ENCODE measurements at places on chromosomes 11 and 22.

- no peak for DNase-seq
Observed at GRCh38 chr22:37439347-37439746, 12.1 kb upstream of the ELFN2 start.

DNA sequence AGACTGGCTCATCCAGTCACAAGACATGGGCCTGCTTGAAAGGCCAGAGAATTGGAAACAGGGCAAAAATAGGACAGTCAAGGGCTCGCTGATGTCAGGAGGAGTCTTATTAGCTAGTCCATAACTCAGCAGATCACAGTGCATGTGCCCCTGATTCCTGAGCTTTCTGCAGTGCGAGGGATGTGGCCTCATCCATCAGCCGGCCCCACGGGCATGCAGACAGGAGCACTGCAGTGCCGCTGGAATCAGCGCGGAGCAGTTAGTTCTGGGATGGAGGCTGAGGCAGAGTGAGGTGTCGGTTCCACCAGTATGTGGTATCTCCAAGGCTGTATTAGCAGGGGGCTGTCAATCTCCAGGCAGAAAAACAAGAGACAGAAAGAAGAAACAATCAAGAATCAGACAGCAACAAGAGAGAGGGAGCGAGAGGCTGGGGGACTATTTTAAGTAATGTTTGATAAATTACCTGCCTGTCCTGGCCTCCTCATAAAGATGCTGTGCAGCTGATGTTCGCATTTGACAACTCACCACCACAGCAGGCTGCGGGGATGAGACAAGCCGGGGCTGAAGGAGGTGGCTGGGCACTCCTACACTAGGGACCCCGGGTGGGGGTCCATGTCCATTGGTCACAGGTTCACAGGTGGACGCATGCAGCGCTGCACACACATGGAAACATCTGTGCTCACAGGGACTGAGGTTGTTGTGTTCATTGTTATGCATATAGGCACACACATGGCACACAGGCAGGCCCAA lies 167.2 kb downstream of the TRIM29 start:
- no peak for DNase-seq

- DNase-seq = no peak
Observed at GRCh38 chr11:13016415-13016814, 7.3 kb downstream of the RASSF10 start.

DNA sequence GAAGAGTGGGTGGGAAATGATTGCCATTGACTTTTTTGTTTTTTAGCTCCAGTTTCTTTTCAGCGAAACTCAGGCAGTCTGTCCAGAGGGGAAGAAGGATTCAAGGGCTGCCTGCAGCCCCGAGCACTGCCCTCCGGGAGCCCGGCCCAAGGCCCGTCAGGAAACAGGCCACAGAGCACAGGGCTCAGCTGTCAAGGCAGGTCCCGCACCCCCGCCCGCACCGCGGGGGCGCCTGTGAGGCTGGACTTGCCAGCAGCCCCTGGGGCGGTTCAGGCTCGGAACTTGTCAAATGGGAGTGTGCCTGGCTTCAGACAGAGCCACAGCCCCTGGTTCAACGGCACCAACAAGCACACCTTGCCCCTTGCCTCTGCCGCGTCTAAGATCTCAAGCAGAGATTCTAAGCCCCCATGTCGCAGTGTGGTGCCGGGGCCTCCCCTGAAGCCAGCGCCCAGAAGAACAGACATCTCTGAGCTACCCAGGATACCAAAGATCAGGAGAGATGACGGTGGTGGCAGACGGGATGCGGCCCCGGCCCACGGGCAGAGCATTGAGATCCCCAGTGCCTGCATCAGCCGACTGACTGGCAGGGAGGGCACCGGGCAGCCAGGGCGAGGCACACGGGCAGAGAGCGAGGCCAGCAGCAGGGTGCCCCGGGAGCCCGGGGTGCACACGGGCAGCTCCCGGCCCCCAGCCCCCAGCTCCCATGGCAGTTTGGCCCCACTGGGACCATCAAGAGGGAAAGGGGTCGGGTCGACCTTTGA lies 8.6 kb downstream of the IRF7 start:
- no peak for DNase-seq

- no peak for DNase-seq
Observed at GRCh38 chr22:48342732-48343131, 1484.9 kb downstream of the BRD1 start.

- peak; percentile 74 for DNase-seq
Observed at GRCh38 chr22:38218661-38219622, 17.1 kb downstream of the MAFF start.

GRCh38 chr11:60905551-60906113 lies 753 bp downstream of the PRPF19 start:
- DNase-seq = no peak

- no peak for DNase-seq
Observed at GRCh38 chr11:91653079-91653754, 571.4 kb upstream of the FAT3 start.

- DNase-seq = peak; percentile 68
Observed at GRCh38 chr11:117072517-117073461, 25.4 kb downstream of the SIK3 start.

DNA sequence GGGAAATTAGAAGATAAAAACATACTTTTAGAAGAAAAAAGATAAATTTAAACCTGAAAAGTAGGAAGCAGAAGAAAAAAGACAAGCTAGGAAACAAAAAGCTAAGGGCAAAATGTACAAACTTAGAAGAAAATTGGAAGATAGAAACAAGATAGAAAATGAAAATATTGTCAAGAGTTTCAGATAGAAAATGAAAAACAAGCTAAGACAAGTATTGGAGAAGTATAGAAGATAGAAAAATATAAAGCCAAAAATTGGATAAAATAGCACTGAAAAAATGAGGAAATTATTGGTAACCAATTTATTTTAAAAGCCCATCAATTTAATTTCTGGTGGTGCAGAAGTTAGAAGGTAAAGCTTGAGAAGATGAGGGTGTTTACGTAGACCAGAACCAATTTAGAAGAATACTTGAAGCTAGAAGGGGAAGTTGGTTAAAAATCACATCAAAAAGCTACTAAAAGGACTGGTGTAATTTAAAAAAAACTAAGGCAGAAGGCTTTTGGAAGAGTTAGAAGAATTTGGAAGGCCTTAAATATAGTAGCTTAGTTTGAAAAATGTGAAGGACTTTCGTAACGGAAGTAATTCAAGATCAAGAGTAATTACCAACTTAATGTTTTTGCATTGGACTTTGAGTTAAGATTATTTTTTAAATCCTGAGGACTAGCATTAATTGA lies 1.0 kb downstream of the MALAT1 start:
- no peak for DNase-seq

DNA sequence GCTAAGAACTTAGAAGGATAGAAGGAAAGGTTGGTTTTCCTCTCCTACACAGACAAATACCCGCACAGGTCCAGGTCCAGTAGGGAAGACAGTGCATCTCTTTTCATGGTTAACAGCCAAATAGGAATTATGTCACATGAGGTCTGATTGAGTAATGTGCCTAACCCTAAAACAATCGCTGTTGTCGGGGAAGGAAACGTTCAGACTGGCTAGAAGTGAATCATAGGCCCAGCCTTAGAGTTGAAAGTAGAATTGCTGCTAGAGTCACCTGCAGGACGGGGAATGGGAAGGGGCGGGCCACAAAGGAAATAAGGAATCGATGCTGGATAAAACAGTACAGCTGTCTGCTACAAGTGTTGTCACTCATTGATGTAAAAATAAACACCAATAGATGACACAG lies 12.4 kb upstream of the HTATIP2 start:
- no peak for DNase-seq

DNA sequence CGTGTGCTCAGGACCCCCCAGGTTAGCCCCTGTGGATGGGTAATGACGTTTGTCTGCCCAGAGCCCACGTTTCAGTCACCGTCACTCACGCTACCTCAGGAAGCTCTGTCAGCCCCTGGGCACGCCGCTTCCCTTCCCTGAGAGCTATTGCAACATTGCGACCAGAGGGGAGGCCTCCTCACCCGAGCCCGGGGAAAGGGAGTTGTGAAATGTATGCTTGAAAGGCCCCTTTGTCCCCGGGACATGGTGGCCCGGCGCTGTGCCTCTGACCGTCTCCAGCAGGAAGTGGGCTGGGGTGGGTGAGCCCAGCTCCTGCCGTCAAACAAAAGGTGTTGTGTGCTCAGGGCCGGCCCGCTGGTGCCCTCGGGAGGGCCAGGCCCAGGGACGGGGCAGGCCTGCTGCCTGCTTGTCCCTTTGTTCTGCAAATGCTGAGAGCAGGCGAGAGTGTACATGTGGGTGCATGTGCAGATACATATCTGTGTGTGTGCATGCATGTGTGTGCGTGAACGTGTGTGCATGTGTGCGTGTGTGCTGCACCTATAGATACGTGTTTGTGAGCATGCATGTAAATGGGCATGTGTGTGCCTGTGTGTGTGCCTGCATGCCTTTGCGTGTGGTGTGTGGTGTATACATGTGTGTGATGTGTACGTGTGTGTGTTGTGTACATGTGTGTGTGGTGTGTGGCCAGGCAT lies 1125.0 kb downstream of the BRD1 start:
- no peak for DNase-seq

GRCh38 chr11:33296695-33297094 lies 39.5 kb downstream of the HIPK3 start:
- DNase-seq = no peak

DNA sequence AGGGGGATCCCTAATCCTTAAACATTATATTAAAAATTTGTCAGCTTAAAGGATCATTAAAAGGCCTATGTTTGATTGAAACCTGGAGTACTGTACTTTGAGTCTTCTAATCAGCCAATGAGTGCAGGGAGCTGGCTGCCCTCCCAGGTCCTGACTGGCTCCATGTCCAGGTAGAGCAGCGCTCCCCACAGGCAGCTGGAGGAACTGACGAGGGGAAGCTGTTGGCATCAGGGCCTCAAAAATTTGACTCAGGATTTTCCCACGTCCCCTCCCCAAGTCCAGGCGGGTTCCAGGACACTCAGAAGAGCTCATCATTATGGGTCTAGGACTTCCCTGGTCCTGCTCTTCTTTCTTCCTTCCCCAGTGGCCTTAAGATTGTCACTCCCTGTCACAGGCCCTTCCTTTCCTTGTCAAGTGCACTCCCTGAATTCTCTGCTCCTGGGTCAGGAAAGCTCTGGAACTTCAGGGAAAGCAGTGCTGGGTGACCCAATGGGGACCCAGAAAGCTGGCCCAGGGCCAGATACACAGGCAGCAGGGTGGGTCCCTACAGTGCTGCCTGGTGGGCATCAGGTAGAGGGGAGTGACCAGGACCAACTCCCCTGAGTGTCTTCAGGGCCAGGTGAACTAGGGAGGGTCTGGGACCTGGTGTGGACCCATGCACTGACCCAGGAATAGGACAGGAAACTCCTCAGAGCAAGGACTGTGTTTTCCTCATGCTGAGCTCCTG lies 65.5 kb downstream of the GGTLC2 start:
- no peak for DNase-seq

DNA sequence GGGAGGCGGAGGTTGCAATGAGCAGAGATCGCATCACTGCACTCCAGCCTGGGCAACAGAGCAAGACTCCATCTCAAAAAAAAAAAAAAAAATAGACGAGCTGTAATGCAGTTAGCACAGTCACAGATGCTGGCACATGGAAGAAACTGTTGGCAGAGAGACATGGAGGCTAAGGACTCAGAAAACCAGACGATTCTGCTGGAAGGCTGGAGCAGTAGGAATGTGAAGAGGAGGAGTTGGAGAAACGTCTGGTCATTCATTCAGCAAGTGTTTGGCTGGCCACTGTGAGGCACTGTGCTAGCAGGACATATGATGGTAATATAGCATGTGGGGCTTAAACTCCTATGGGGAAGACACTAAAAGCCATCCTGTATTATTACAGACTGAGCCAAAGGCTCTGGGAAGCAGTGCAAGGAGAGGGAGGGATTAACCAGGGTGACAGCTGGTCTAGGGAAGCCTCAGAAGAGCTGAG lies 5.0 kb downstream of the UQCR10 start:
- peak; percentile 63 for DNase-seq

GRCh38 chr11:14029440-14029839 lies 66.9 kb downstream of the SPON1 start:
- no peak for DNase-seq

- DNase-seq = no peak
Observed at GRCh38 chr11:19558189-19558986, 154.2 kb upstream of the NAV2 start.

- DNase-seq = peak; percentile 2
Observed at GRCh38 chr11:129312730-129313503, 62.7 kb upstream of the BARX2 start.

DNA sequence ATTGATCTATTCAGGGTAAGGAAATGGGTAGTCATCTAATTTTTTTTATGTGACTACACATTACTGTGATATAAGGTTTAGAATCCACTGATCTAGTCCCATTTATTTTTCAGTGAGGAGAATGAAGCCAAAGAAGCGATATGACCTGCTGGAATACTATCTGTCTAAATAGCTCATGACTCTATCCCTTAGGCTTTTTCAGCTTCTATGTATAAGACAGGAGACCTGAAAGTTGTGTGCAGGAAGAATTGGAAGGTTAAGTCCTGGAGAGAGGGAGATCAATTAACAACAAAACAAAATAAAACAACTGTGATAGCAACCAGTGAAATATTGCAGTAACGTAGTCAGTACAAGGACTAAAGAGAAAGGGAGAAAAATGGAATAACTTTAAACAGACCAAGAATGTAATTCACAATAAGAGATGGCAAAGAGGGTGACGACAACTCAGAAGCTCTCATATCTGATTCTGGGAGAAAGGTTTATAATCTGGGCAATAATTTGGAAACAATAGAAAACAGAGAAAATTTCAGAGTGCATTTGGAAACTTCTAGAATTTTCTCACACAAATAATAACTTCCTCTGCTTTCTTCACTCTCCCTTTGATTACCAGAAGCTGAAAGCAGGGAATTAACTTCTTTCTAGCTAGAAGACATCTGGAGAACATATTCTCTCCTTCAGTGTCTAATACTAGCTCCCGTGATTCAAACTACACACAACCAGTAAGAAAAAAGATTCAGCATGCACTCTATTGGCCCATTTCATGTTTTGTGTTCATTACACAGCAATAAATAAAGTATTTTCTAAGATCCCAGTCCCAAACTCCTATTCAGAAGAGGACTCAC lies 19.2 kb upstream of the CASP12 start:
- DNase-seq = no peak

GRCh38 chr11:45646275-45646927 lies 19.0 kb downstream of the CHST1 start:
- DNase-seq = no peak

DNA sequence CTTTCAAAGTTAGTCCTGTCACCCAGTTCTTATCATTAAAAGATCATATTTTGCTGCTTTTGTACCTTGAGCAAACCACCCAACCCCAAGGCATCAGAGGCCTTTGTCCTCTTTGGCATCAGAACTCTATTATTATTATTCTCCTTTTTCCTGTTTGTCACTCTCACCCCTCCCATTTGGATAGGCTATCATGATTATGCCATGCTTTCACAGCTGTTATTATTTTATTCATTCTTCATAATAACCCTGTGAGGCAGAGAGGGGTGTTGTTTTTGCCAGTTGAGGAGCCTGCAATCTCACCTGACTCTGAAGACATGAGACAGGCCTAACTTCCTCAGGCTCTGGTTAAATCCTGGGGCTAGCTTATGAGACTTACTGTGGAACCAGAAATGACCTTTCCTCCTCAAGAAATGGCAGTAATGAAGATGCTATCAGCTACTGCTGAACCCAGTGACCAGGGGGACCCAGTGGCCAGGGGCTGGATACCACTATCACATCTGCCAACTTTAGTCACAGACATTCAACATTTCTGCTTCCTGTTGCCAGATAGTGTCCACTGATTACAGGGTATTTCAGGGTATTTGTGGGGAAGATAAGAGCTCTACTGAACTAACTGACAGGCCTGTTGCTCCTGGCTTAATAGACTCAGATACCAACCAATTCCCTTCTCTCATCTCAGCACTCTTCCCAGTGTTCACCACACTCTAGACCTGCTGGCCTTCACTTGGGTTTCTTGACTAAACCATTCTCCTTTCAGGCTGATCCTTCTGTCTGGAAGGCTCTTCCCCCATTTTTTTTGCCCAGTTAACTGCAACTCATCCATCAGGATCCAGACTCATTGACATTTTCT lies 11.8 kb upstream of the SWAP70 start:
- DNase-seq = no peak

- no peak for DNase-seq
Observed at GRCh38 chr11:85967457-85967856, 101.4 kb downstream of the PICALM start.

All from AG09319 (cell line).